ENCODE measurements at places on chromosomes 5 and 9. TPM values are rescaled to one million over a fixed set of nuclear protein-coding genes. Genes with fewer than 3 reads are reported as not detected.

Gene INSYN2B
- 0.05 TPM for polyA plus RNA-seq

Gene C9orf50
- polyA plus RNA-seq, result 0.28 TPM

Gene SPINK6
- not detected for polyA plus RNA-seq

Gene ENTPD8
- polyA plus RNA-seq, result not detected

Gene PCDHB5
- 9.0 TPM for polyA plus RNA-seq

Gene DOK3
- 8.5 TPM for polyA plus RNA-seq

Gene SLC6A3
- 0.77 TPM for polyA plus RNA-seq

Gene RLN2
- 0.25 TPM for polyA plus RNA-seq

Gene ATOX1
- 121 TPM for polyA plus RNA-seq

Gene CDC42SE2
- 18.6 TPM for polyA plus RNA-seq

Gene PCDHGC3
- polyA plus RNA-seq, result 101 TPM
